ENCODE measurements at places on chromosomes 7 and 10.

DNA sequence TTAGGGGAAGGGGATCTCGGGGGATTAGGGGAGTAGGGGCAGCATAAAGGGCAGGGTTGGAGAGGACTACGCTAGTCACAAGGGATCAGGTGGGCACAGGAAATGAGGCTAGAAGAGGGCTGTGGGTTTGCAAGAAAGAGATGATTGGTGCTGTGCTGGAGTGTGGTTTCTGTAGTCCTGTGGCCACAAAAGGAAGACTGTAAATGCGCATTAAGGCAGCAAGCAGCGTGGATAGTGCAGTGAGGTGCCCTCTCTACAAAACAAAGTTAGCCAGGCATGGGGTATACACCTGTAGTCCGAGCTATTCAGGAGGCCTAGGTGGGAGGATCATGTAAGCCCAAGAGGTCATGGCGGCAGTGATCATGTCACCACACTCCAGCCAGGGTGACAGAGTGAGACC, 212.1 kb downstream of the MLLT10 start:
- no peak for DNase-seq

- no peak for DNase-seq
Measured at GRCh38 chr10:130545122-130545521, 408.9 kb downstream of the GLRX3 start.

- DNase-seq, result no peak
Measured at GRCh38 chr7:47565640-47566250, 16.2 kb downstream of the TNS3 start.

GRCh38 chr7:71706597-71706975, 574.6 kb downstream of the GALNT17 start:
- DNase-seq, result no peak

DNA sequence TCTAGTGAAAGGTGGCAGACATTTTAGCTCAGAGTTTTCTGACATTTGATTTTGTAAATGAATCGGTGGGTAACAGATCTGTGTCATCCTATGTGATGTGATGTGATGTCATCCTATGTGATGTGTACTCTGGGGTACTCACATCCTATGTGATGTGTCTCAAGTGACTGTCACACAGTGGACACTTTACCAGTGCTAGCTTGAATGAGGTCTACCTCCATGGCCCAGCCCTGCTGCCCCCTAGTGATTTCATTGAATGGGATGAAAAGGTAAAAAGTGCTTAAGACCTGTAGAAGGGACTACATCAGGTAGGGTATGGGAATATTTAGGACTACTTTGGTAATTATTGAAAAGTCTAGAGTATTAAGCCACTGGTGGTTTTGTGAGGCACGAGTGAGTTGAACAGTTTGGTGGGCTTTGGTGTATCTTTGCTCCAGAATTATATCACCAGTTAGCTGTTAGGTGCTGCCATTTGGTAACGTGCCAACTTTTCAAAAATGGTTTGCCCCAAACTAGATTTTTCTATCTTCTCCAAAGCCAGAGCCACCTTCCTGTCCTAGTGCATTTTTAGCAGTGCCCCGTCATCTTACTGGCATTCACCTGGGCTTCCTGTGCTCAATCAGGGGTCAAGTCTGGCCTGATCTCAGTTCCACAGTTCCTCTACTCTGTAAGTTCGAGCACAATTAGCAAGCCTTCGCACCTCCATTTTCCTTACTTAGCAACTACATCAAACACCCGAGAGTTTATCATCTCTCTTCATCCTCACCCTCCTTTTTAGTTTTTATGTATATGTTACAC, 9.7 kb downstream of the EIF4H start:
- no peak for DNase-seq

- DNase-seq, result no peak
Measured at GRCh38 chr7:109215341-109215740, 645.7 kb downstream of the DNAJB9 start.

DNA sequence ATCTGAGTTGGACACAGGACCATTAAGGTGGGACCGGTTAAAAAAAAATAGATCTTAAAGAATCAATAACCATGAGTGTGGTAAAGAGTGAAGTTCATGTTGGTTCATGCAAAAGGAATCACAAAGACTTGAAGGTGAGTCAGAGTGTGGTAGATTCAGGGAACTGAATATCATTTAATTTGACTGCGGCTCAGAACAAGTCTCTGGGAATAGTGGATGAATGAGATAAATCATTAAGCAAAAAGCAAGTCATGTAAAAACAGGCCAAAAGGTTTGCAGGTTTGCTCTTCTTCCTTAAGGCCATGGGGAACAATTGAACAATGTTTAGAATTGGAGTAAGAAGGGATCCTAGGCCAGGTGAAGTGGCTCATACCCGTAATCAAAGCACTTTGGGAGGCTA, 385.8 kb downstream of the ETV1 start:
- DNase-seq, result no peak

- no peak for DNase-seq
Measured at GRCh38 chr7:104895522-104896236, 118.3 kb upstream of the KMT2E start.

- DNase-seq, result no peak
Measured at GRCh38 chr7:132939495-132939894, 142.4 kb downstream of the CHCHD3 start.

DNA sequence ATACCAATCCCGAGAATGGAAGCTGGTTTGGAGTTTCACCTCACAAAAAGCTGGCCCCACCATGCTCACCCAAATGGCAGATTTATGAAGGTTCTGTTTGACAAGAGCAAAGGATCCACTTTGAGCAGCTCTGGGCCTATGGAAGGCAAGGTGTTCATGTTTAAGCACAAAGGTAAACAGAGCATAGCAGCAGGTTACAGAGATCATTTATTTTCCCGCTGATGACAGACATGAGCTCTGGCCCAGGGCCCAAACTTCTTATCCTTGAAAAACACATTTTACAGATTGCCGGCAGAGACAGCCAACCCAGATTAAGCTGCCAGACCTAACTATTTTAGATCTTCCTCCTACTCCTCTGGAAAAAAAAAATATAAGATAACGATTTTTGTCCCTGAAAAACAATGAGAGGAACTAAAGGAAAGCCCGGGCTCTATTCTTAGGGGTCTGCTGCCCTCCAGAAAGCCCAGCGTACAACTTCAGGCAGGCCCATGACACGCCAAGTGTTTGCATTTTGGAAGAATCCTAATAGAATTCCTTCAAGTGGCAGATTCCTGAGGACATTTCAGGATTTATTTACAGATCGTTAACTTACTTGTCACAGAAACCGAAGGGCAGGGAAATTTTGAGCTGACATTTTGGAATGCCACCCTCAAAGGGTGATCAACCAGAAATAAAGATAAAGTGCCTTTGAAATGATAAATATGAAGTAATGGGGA, 40.0 kb downstream of the SYPL1 start:
- DNase-seq, result no peak

DNA sequence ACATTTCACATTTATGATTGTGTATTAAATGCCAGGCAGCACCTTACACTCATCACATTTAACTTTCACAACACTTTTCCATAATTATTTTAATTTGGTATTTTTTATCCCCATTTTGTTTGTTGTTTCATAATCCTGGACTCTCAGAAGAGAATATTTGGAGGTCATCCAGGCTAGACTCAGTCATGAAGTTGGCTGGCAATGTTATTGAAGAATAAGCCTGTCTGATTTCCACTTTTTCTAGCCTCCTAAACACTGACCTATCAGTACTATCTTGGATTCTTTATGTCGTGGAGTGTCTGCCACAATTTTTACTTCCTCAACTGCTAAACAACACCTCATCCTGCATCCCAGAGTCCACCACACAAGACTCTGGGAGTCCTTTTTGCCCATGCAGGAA, 372.3 kb upstream of the NRP1 start:
- no peak for DNase-seq

DNA sequence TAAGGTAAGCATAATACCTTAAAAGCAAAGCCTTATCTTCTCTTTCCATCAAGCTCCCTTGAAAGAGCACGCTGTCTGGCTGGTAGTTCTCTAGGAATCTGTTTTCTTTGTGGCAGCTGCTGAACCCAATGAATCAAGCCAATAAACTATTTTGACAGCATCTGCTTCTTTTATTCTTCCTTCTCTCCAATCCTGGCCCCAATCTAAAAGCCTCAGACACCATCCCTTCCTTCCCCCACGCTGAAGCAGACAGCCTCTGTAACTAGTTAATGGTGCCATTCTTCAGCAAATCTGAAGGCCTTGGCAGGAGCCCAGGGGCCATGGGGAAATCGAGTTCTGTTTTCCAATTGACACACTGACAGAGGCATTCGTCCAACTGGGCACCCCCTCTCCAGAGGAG, 186.6 kb upstream of the LYZL1 start:
- DNase-seq, result peak; percentile 45

DNA sequence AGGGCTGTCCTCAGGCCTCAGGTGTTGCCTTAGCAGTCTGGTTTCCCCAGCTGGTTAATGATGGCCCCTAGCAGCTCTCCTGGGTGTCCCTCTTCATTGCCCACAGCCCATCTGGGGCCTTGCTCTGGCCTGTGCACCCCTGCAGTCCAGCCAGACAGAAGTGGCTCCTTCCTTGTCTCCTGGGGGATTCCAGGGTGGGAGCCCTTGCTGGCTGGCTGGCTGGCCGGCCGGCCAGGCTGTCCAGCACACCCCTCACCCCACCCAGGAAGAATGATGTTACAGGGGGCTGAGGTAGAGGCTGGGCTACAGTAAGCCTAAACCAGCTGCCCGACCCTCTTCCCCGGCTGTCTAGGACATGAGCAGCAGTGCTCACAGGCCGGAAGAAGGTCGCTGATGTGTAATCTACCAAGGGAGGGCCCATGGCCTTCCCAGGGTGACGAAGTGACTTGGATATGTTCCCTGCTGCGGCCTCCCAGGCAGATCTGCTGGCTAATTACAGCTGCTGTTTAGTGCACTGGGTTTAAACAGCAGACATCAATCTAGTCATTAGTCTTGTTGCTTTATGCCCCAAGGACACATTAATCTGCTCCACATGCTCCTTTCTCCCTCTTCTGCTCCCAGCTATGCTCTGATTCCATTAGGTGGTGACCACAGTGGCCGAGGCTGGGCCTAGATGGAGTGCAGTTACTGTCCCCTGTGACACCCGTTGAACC, 53.8 kb upstream of the LRRC4 start:
- DNase-seq, result no peak

GRCh38 chr7:14974688-14975087, 72.1 kb upstream of the DGKB start:
- no peak for DNase-seq

DNA sequence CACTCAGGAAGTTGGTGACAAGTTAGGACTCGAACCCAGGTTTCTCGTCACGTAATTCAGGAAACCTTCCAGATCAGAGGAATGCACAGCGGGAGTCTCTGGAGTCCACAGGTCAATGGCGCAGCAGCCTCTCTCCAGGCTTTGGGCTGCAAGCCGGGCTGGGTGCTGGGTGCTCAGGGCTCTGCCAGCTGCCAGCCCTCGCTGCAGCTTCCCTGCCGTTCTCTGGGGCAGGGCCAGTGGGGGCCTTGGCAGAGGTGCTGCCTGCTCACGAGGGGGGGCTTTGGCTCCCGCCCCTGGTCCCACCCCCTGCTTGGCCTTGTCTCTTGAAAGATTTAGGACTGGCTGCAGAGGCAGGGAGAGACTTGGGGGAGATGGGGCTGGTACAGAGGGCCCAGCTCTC, at the start of gene TACR2:
TACR2 (minus strand) TSS at position 224 of the 400 bp plus-strand sequence. CDS start 595 bp downstream, outside the sequence.
- DNase-seq, result no peak

- no peak for DNase-seq
Measured at GRCh38 chr7:47416492-47417480, 165.1 kb downstream of the TNS3 start.

DNA sequence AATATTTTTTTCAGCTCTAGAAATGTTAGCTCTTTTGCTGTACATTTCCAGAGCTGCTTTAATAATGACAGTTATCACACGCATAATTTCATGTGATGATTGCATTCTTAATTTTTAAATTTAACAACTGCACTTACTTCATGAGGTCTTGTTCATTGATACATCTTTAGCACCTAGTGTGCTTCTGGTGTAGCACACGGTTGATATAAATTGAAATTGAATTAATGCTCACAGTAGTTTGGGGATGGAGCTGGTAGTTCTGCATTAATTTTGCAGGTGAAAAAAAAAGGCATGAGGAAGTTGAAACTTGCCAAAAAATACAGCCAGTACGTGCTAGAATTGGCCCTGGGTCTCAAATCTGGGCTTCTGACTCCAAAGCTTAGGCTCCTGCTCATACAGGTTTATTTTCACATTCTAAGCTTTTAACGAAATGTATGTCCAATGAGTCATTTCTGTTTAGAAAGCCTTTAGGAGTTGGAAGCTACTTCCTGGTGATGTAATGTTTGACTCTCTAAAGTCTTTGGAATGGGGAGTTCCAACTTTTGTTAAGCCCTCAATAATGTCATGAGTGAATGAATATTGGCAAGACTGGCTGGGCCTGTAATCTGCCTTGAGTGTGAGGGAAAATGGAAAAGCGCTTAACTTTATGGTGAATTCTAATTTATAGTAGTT, 62.5 kb downstream of the DAGLB start:
- no peak for DNase-seq

DNA sequence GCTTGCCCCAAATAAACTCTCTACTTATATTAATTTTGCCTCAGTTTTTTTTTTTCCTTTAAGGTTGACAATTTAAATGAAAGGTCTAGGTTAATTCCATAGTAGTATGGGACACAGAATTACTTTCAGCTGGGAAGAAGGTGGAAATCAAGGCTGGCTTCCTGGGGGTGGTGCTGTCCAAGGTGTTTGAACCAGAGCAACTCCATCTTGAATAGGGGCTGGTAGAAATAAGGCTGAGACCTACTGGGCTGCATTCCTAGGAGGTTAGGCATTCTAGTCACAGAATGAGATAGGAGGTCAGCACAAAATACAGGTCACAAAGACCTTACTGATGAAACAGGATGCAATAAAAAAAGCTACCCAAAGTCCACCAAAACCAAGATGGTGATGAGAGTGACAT, 1190.8 kb upstream of the AUTS2 start:
- DNase-seq, result no peak

DNA sequence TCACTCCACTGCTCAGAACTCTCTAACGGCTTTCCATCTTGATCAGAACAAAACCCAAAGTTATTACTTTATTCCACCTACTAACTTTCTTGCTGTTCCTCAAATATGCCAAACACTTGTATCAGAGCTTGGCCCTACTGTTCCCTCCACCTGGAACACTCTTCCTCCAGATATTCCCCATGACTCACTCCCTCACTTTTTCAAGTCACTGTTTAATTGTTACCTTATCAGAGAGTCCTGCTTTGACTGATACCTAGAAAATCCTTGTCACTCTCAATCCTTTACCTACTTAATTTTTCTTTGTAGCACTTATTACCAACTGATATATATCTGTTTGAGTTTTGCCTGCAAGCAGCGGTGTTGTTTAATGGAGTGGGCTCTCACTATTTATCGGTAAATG, 5.6 kb upstream of the NFKB2 start:
- no peak for DNase-seq

- no peak for DNase-seq
Measured at GRCh38 chr7:116955801-116956476, 2.6 kb downstream of the ST7 start.
